ENCODE measurements at places on chromosomes 7 and 10. TPM values are rescaled to one million over a fixed set of nuclear protein-coding genes. Genes with fewer than 3 reads are reported as not detected.

Gene FXYD4
- not detected for total RNA-seq

Gene FZD8
- total RNA-seq = 7.7 TPM

Gene MYOF
- 82.5 TPM for total RNA-seq

Gene IL15RA
- total RNA-seq = 3.9 TPM

Gene CHST3
- total RNA-seq = 24.4 TPM

Gene AOAH
- 1.6 TPM for total RNA-seq

Gene COL13A1
- total RNA-seq = 9.5 TPM

Gene ARHGAP22
- total RNA-seq = 4.4 TPM

Gene PKD2L1
- not detected for total RNA-seq

Gene SPDYE1
- total RNA-seq = 0.13 TPM

Gene MSMB
- not detected for total RNA-seq

Gene GTF2IRD1
- 13.2 TPM for total RNA-seq

Gene CHN2
- 33.6 TPM for total RNA-seq

Gene PON3
- total RNA-seq = 0.54 TPM

Gene C7orf57
- total RNA-seq = not detected

Gene OR2A7
- not detected for total RNA-seq

Gene HKDC1
- total RNA-seq = not detected

Gene PLCE1
- 51.5 TPM for total RNA-seq

Gene OPN4
- not detected for total RNA-seq

Gene ZNF467
- total RNA-seq = 7.0 TPM

Gene PVRIG
- not detected for total RNA-seq

Gene SH2D4B
- total RNA-seq = not detected

Gene POU6F2
- 0.19 TPM for total RNA-seq

Gene RPEL1
- not detected for total RNA-seq

Gene NCF1
- 4.0 TPM for total RNA-seq

Gene CHST15
- total RNA-seq = 5.4 TPM

Gene RBP3
- not detected for total RNA-seq

Gene CALML5
- total RNA-seq = not detected

Gene FGFR2
- total RNA-seq = 0.19 TPM

Gene NPFFR1
- not detected for total RNA-seq

Gene OR9A2
- not detected for total RNA-seq

Gene NEUROG3
- not detected for total RNA-seq

Gene UCN3
- not detected for total RNA-seq

Gene ARHGAP19
- 4.4 TPM for total RNA-seq

Gene ZNF282
- 12.6 TPM for total RNA-seq

Gene SMARCD3
- total RNA-seq = 112 TPM

Gene VWC2
- total RNA-seq = 8.2 TPM

Gene KNDC1
- total RNA-seq = 0.05 TPM

Gene MMD2
- total RNA-seq = not detected

Gene PAXIP1
- 6.6 TPM for total RNA-seq

Gene PLEKHA8
- 5.7 TPM for total RNA-seq

Gene PRSS37
- total RNA-seq = not detected

Gene GATA3
- 1.2 TPM for total RNA-seq

Gene CDHR1
- total RNA-seq = 1.3 TPM

Measured in cardiac septum (tissue), 1 donor.